ENCODE measurements at places on chromosomes 3 and 15. TPM values are rescaled to one million over a fixed set of nuclear protein-coding genes. Genes with fewer than 3 reads are reported as not detected.

DNA sequence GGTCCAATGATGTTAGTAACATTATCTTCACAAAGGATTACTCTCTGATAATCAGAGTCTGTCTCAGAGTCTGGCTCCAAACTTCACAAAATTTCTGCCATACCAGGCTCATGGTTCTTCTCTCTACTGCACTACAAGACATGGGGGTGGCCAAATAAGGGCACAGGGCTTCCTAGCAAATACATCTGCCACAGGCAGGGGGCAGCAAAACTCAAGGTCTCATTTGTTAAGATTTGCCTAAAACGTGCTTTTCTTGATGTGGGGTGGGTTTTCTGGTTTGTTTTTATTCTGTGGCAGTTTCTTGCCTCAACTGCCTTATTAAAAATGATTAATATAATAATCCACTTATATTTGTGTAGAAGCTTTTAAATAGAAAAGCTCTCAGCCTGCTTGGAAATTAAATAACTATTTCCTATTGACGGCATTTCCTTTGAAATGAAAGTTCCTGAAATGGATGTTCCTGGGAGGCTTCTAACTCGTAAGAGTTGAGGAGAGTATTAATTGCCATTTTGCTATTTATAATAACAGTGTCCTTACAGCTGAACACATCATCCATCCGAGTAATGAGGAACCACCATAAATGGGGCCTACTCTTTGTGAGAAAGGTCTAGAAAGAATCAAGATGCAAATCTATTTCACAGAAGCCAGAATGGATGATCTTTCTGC lies 53.8 kb downstream of the SST start:
- no peaks in the 10 kb centered on the region for H3K27me3 ChIP-seq
- H3K27ac ChIP-seq: no peak overlapping the region
- H3K36me3 ChIP-seq: no peaks in the 10 kb centered on the region
- H3K4me1 ChIP-seq: no peaks in the 10 kb centered on the region
- H3K4me3 ChIP-seq: no peak overlapping the region

GRCh38 chr3:3141939-3142338 lies 15.2 kb downstream of the TRNT1 start:
- no peak overlapping the region for H3K4me3 ChIP-seq
- H3K36me3 ChIP-seq: peaks cover 20% of the 10 kb centered on the region
- DNase-seq: no peak
- H3K4me1 ChIP-seq: no peaks in the 10 kb centered on the region
- no peak overlapping the region for H3K27ac ChIP-seq

GRCh38 chr3:100131241-100131640 lies 16.9 kb upstream of the FILIP1L start:
- no peak overlapping the region for H3K4me3 ChIP-seq
- no peak overlapping the region for H3K27ac ChIP-seq
- no peaks in the 10 kb centered on the region for H3K27me3 ChIP-seq

Gene CCR5
- 0.25 TPM for total RNA-seq

Gene MYZAP
- not detected for total RNA-seq

Measured in right lobe of liver (tissue), 6 donors.